ENCODE measurements at places on chromosomes 7 and 10. TPM values are rescaled to one million over a fixed set of nuclear protein-coding genes. Genes with fewer than 3 reads are reported as not detected.

DRGX gene
- total RNA-seq = not detected

AGAP6 gene
- 4.0 TPM for total RNA-seq

DENND11 gene
- total RNA-seq = 28.8 TPM

ASAH2 gene
- 0.31 TPM for total RNA-seq

SLC35B4 gene
- total RNA-seq = 6.8 TPM

TAC1 gene
- total RNA-seq = not detected

TUBAL3 gene
- 0.25 TPM for total RNA-seq

CUZD1 gene
- 1.1 TPM for total RNA-seq

GPR26 gene
- not detected for total RNA-seq

CPED1 gene
- total RNA-seq = 2.2 TPM

TIMM23 gene
- 50.0 TPM for total RNA-seq

Data from bladder microvascular endothelial cell (primary cell).